ENCODE measurements at places on chromosomes 13 and 19.

DNA sequence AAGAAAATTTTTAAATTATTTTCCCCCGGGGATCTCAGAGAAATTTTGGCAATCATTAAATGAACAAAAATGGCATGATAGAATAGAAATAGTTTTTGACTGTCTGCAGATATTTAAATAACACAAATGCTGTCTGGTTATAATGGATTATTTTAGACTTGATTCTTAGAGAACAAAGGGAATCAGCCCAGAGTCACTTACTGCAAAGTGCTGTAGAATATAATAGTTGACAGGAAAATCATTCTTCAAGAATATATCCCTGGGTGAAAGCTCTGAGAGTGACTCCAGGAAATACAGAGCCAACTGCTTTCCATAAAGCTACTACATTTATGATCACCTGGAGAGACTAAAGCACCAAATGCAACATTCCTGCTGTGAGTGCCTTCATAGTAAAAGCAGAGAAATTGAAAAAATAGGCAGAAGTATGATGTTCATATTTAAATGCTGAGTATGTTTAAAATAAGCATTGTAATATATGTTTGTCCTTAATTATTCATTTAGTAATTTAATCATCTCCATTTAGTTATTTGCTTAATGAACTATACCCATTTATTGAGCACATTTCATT lies 1765.8 kb downstream of the SLITRK1 start:
- no peak for DNase-seq

- no peak for DNase-seq
Observed at GRCh38 chr19:5954293-5954692, 23.6 kb downstream of the RANBP3 start.

DNA sequence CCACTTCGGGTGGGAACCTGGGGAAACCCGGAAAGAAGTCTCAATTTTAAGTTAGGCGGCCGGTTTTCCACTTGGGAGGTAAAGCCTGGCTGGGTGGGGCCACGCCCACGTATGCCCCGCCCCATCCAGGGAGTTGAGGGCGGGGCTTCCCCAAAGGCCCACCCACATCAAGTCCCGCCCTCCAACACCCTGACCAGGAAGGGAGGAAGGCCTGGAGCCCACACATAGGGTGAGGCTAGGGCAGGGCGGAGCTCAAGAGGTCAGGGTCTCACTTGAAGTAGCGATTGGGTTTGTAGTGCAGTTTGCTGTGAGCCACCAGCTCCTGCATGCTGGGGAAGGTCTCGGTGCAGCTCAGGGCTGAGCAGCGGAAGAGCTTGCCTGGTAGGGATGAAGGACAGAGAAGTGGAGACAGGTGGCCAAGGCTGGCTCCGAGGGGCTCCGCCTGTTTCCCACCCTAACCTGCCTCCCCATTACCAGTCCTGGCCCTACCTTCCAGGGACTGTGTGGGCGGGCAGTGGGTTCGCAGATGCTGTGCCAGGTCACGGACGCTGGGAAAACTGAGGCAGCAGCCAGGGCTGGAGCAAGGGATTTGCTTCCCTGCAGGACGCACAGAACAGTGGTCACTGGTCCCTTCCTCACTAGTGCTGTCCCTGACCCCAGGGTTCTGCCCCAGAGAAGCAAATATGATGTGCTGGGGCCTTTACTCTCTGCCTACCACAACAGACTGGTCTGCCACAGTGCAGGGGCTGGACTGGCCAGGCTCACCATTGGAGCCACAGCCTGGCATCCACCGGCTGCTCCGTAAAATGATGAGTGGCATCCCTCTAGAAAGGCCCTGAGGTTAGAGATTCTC lies 1.6 kb downstream of the ZNF414 start:
- DNase-seq: peak; percentile 61

DNA sequence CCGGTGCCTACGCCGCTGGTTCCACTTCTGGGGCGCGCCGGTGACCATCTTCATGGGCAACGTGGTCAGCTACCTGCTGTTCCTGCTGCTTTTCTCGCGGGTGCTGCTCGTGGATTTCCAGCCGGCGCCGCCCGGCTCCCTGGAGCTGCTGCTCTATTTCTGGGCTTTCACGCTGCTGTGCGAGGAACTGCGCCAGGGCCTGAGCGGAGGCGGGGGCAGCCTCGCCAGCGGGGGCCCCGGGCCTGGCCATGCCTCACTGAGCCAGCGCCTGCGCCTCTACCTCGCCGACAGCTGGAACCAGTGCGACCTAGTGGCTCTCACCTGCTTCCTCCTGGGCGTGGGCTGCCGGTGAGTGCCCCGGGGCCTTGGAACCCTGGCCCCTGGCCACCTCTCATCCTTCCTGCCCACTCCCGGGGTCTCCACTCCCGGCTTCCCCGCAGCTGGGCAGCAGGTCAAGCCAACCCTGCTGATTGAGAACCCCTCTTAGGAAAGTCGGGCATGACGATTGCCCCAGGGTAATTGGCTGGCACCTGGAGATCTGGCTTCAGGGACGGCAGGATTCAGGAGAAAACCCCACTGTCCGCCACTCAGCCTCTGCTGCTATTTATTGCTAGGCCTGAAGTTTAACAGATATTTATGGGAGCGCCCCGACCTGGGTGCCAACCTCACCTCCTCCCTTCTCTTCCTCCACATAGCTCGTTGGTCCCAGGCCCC lies 39.1 kb downstream of the TRPM4 start:
- DNase-seq: no peak

All from PC-3 (cell line).